ENCODE measurements at places on chromosomes 12 and 14.

GRCh38 chr14:61563880-61564617 lies 131.3 kb upstream of the HIF1A start:
- no peak for DNase-seq

GRCh38 chr12:43733687-43734086 lies 24.9 kb downstream of the PUS7L start:
- DNase-seq, result no peak

DNA sequence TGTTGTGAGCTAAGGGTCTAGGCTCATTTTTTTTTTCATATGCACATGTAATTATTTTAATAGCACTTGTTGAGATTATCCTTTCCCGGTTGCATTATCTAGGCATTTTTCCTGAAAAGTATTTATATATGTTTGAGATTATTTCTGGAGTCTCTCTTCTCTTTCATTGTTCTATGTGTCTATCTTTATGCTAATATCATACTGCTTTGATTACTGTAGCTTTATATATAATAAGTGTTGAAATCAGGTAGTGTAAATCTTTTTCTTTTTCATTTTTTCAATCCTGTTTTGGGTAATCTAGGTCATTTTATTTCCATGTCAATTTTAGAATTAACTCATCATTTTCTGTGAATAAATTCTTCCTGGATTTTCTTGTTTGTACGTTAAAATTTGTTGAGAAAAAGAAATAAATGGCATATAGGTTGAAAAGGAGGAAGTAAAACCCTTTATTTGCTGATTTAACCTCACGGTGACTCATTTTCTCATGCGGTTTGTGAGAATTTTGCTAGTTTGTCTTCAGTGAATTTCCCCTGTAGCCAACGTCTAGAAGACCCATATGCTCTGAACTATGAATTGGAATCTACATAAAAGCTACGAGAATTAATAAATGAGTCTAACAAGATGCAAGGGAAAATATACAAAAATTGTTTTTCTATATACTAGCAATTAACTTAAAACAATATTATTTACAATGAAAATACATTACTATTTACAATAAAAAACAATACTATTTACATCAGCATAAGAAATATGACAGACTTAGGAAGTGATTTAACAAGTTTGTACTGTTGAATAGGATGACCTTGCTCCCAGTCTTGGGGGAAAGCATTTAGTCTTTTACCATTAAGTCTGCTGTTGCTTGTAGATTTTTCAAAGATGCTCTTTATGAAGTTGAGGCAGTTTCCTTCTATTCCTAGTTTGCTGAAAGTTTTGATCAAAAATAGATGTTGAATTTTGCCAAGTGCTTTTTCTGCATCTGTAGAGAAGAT lies 105.0 kb downstream of the SNAPC1 start:
- DNase-seq, result no peak

GRCh38 chr12:104632724-104633201 lies 176.0 kb downstream of the CHST11 start:
- DNase-seq, result no peak

DNA sequence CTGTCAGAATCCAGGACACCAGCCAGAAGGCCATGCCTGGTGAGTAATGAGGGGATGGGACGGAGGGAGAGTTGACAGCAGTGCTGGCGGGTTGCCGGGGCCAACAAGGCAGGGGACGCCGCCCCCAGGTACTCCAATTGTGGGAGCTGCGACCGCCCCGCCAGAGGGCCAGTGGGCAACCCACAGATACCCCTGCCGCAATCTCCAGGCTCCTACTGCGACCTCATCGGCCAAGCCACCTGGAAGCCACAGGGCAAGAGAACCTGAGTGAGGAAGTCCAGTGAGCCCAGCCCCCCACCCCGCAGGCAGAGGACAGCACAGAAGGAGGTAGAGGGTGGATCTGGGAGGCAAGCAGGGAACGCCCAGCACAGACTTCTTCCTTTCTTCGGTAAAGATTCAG lies 103.0 kb downstream of the RIMBP2 start:
- DNase-seq, result no peak

- no peak for DNase-seq
Measured at GRCh38 chr12:115394496-115395220, 710.7 kb upstream of the TBX3 start.

GRCh38 chr14:99595034-99595433 lies 9.0 kb downstream of the CCDC85C start:
- no peak for DNase-seq

- DNase-seq, result no peak
Measured at GRCh38 chr12:8549381-8549780, 8.7 kb upstream of the CLEC4E start.

DNA sequence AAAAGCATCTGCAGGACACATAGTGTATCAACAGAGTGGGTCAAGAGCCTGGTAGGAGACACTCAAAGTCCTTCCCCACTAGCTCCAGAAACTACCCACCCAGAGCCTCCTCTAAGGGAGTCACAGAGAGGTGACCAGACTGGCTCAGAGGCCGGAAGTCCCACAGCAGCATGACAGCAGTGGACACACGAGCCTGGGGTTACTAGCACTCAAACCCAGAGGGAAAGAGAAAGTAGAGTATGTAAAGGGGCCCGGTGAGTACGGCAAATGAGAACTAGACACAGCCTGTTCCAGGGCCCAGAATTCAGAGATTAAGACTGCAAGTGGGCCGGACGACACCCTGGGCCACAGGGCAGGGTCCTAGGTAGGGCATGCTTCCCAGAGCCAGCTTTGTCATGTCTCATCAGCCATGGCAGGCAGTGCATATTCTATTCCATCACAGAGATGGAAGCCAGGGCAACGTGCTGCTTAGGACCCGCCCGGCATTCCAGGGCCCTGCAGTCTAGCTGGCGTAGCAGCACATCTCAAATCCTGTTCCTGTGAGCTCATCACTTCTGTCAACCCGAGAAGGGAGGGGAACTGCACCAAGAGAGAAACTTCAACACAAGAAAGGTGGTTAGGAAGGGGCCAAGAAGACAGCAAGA lies 4.2 kb downstream of the IFFO1 start:
- DNase-seq, result no peak

- no peak for DNase-seq
Measured at GRCh38 chr14:90624227-90624626, 192.0 kb downstream of the TTC7B start.

DNA sequence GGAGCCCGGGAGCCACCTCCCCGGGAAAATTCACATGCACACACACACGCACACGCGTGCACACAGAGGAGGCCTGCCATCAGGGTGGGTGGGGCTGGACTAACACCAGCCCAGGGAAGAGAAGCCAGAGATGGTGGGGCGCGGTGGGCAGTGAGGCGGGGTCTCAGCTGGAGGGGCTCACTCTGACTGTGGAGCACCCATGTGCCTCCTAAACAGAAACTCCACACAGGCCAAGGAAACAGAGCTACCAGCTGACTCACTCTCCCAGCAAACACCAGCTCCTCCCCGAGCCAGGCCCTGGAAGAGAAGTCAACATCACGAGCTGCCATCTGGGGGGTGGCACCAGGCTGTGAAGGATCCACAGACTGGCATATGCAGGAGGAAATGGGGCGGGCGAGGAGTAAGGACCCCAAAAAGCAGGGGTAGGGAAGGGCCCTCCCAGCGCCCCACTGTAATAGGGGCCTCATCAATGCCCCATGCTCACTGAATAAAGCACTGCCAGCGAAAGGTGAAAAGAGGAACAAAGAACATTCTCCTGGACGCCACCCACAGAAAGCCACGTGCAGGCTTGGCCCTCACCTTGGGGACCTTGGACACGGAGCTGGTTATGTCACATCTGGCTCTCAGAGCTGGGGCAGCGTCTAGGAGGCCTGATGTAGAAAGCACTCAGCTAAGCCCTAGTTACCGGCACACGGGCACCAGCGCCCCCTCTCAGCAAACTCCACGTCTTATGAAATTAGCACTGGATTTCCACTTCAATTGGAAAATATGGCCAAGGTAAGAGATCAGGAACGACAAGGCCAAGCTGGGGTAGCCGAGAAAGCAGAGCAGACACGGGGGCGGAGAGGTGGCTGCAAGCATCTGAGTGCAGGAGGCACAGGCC lies 8.4 kb upstream of the INF2 start:
- DNase-seq, result peak; percentile 86

DNA sequence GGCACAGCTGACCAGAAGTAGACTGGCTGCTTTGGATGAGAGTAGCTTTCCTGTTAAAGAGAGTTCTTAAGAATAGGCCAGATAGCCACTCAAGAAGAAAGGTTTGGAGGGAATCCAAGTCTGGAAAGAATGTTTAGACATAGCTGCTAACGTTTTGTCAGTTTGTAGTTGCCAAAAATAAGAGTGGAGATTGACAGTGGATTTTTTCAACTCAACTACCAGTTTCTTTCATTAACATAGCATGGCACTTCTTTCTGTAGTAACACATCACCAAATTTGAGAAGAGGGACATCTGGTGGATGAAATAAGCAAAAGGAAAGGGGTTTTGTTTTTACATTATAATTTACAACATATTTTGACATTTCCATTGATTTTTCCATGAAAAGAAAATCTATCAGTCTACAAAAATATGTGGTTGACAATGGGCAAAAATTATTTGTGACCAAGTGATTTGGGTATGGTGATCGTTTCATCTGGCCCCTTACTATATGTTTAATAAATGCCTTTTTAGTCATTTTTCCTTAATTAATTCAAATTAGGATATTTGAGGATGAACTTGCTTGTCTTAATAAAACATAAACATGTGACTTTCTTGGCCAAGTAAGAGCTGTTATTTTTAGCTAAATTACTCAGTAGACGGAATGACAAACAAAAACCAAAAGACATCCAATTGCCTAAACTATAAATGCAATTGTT lies 71.1 kb downstream of the PTPRR start:
- peak; percentile 59 for DNase-seq

- DNase-seq, result no peak
Measured at GRCh38 chr12:16119618-16120415, 157.7 kb downstream of the SLC15A5 start.

- no peak for DNase-seq
Measured at GRCh38 chr14:100830681-100831080, 4.8 kb downstream of the MEG3 start.

DNA sequence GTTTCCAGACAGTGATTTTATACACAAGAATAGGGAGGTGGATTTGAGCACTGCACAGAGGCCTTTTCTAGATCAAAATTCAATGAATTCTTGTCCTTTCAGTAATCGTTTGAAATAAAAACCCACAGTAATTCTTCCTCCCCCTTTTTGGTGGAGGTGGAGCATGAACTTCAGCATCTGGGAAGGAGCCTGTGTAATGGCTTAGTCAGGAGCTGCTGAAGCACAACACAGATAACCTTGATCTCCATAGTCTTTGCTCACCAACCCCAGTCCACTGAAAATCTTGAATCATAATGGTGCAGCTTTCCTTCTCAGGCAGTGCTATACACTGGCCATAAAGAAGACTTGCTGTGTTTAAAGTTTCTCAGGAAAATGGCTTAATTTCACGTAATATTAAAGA lies 6.4 kb upstream of the TBPL2 start:
- DNase-seq, result no peak

DNA sequence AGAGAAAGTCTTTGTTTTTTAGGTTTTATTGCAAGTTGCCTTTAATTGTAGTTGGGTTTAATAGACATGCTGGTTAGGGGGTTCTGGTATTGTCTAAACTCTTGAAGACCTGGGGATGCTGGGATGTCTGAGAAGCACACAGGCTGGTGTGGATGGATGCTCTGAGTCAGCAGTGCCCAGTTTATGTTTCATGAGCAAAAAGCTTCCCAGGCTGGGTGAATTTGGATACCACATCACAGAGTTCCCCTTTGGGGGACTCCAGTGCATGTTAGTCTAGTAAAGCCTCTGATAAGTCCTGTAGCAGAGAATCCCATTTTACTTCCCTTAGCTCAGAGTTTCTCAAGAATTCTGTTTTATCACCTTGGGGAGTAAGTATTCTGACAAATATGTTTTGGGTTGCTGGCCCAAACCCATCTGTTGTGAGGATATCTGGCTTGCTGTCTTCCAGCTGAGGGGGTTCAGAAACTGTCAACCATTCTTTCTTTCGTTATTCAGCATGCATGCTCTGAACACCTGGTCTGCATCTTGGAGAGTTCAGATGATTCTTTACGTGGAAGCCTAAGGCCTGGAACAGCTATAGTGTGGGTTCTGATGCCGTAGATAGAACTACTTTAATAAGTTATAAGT lies 509.1 kb downstream of the VRK1 start:
- no peak for DNase-seq

- no peak for DNase-seq
Measured at GRCh38 chr12:123059500-123059899, 79.0 kb downstream of the ARL6IP4 start.

DNA sequence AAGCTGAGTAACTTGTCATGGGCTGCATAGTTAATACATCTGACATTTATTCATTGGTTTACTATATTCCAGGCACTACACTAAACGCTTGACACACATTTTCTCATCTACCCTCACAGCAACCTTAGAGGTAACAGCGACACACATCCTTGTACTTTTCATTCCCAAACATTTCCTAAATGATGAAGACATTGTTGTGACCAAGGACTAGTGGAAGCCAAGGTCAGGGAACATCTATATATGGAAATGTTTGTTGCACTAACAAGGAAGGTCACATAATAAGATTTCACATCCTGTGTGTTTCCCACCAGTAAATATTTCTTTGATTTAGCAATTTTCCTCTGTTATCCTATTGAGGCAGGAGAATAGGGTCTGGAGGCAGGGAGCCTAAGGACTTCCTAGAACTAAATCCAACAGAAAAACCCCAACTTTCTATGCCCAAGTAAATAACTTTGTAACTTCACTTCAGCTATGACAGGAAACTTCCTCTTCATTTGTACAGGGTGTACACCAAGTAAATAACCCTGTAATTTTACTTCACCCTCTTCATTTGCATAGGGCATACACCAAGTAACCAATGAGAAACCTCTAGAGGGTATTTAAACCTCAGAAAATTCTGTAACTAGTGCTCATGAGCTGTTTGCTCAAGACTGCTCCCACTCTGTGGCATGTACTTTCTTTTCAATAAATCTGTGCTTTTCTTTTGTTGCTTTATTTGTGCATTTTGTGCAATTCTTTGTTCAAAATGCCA lies 48.4 kb downstream of the ZNF641 start:
- DNase-seq, result no peak

DNA sequence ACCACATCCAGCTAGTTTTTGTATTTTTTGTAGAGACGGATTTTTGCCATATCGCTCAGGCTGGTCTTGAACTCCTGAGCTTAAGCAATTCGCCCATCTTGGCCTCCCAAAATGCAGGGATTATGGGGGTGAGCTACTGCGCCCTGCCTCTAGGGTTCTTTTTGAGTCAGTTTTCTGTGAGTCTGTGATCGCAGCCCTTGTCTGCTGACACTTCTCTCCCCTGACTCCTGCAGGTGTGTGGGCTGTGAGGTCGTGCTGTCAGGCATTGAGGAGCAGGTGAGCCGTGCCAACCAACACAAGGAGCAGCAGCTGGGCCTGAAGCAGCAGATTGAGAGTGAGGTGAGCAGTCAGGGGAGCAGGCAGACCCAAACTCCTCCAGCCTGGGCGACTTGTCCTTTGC lies 6.3 kb downstream of the COPS7A start:
- DNase-seq, result no peak

DNA sequence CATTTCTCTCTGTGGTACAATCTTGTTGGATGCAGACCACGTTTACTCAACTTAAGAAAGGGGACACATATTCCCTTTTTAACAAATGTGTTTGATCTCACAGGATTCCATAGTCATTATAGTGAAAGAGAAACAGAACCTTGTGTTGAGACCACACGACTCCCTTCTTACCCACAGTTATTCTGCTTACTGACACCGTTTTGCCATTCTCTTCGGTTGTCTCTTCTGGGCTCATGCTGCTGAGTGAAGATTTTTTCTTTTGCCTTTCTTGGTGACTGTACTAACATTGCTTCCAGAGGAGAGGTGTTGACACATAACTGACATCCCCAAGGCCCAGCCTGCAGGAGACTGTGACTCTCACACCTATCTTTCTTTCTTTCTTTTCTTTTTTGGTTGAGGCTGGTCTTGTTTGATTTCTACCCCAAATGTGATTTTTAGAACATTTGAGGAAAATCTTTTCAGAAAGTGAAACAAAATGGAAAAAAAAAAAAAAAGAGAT lies 61.2 kb upstream of the OTOGL start:
- DNase-seq, result no peak

All from retinal pigment epithelial cell (primary cell).